ENCODE measurements at places on chromosomes 4 and X. TPM values are rescaled to one million over a fixed set of nuclear protein-coding genes. Genes with fewer than 3 reads are reported as not detected.

DNA sequence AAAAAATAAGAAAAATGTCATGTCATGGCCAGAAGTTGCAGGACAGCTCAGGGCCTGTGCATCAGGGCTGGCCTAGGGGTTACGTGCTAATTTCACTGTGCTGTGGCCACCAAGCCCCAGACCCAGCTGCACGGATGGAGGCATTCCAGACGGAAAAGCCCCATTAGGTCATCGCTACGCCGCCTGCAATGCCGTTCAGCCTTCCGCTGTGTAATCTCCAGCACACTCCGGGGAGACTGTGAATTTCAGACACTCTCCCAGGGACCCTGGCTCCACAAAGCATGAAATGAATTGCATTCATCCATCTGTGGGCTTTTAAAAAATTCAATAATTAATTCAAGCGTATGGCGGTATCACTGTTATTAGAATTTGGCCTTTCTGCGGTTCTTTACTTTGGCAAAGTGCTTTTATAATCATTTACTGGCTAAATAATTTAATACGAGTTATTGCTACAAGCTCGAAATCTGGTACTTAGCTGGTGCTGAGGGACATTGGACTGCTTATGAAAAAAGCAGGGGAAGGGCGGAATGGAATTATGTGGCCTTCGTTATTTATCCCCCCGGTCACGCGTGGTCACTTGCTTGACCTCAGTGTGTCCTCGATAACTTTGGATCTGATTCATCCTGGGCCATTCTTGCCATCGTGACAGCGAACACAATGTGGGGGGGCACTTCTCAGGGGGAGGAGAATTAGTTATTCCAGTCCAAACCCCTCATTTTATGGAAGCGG, 9.0 kb upstream of the NSG1 start:
- H3K27me3 ChIP-seq = peaks cover 11% of the 10 kb centered on the region
- H3K36me3 ChIP-seq = no peaks in the 10 kb centered on the region
- no peaks in the 10 kb centered on the region for H3K4me1 ChIP-seq
- H3K27ac ChIP-seq = no peak overlapping the region
- no peak for DNase-seq

- no peak for DNase-seq
- no peak overlapping the region for H3K4me3 ChIP-seq
- no peak overlapping the region for H3K27ac ChIP-seq
- no peaks in the 10 kb centered on the region for H3K36me3 ChIP-seq
- no peaks in the 10 kb centered on the region for H3K4me1 ChIP-seq
Observed at GRCh38 chr4:27210956-27211355, 350.3 kb downstream of the STIM2 start.

GRCh38 chr4:41189076-41189475, 25.3 kb downstream of the APBB2 start:
- H3K27ac ChIP-seq = no peak overlapping the region
- H3K4me1 ChIP-seq = no peaks in the 10 kb centered on the region
- DNase-seq = no peak
- H3K4me3 ChIP-seq = no peak overlapping the region

DNA sequence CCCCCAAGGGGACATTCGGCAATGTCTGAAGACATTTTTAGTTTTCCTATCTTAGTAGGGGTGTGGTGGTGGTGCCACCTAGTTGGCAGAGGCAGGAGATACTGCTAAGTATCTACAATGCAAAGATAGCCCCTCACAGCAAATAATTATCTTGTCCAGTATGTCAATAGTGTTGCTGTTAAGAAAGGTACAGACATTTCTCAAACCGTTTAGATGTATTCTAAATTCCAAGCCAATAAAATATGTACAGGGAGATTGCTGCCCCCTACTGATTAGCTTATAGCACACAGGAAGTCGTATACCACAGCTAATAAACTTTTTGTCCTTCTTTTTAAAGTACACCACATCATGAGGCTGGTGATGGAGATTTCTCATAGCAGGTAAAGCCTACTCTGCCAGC, 260.5 kb downstream of the TMA16 start:
- H3K4me3 ChIP-seq = no peak overlapping the region
- no peaks in the 10 kb centered on the region for H3K27me3 ChIP-seq
- DNase-seq = no peak
- H3K27ac ChIP-seq = no peak overlapping the region
- no peaks in the 10 kb centered on the region for H3K36me3 ChIP-seq

GRCh38 chrX:40131654-40132337, 34.0 kb upstream of the BCOR start:
- H3K4me1 ChIP-seq = peaks cover 6% of the 10 kb centered on the region
- DNase-seq = no peak
- H3K27ac ChIP-seq = no peak overlapping the region
- H3K4me3 ChIP-seq = no peak overlapping the region

DNA sequence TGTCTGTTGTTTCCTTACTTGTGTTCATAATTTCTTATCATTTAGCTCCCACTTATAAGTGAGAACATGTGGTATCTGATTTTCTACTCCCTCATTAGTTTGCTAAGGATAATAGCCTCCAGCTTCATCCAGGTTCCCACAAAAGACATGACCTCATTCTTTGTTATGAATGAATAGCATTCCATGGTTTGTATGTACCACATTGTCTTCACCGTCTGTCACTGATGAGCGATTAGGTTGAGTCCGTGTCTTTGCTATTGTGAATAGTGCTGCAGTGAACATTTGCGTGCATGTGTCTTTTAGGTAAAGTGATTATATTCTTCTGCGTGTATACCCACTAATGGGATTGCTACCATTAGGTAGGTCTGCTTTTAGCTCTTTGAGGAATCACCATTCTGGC, 624.3 kb upstream of the EPHA5 start:
- no peaks in the 10 kb centered on the region for H3K27me3 ChIP-seq
- DNase-seq = no peak
- no peak overlapping the region for H3K4me3 ChIP-seq
- H3K4me1 ChIP-seq = no peaks in the 10 kb centered on the region

- DNase-seq = no peak
- peaks cover 41% of the 10 kb centered on the region for H3K36me3 ChIP-seq
Observed at GRCh38 chrX:47168495-47169073, 23.6 kb downstream of the RBM10 start.

The CHRDL1 gene
- not detected for total RNA-seq

The MTMR8 gene
- total RNA-seq = 4.4 TPM

The AASDH gene
- total RNA-seq = 10.4 TPM

Data from activated T-helper 2 cell treated with anti-CD3 and anti-CD28 coated beads, Interferon-gamma antibody, Interleukin-2, Interleukin-4, amounts not matched to agents 10 μg/mL and 5 μg/mL and 100 μg/mL, durations not matched to agents 14 hours and 24 hours and 36 hours (primary cell).